ENCODE measurements at places on chromosomes 6 and 20. TPM values are rescaled to one million over a fixed set of nuclear protein-coding genes. Genes with fewer than 3 reads are reported as not detected.

Gene TMEM170B
- 0.89 TPM for total RNA-seq

DNA sequence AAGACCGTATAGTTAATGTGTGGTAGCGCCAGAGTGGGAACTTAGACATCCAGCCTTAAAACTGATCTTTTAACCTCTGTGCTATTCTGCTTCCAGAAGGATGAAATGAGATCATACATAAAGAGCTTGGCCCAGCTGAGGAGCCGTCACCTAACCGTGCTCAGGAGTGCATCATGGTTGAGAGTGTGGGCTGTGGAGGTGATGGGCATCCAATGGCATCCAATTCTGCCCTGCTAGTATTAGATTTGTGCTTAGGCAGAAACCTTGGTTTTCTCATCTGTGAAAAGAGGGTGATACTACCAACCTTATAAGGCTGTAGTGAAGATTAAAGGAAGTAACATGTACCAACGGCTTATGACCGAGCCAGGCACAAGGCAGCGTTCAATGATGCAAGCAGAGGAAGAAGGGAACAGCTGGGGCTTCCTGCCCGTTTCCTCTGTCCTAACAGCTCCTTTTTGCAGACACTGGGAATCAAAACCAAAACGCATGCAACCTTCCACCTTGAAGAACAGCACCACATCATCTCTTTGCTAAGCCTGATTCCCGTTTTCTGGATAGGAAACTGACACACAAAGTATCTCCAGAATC is 1.3 kb downstream of the SLC22A16 start:
- DNase-seq, result no peak

GRCh38 chr6:48826152-48826515 is 636.9 kb downstream of the MMUT start:
- no peak for DNase-seq

GRCh38 chr20:10925767-10926166 is 252.0 kb upstream of the JAG1 start:
- DNase-seq, result no peak

- DNase-seq, result no peak
Observed at GRCh38 chr6:67811239-67812037, 823.6 kb upstream of the ADGRB3 start.

Gene C20orf173
- total RNA-seq, result not detected

DNA sequence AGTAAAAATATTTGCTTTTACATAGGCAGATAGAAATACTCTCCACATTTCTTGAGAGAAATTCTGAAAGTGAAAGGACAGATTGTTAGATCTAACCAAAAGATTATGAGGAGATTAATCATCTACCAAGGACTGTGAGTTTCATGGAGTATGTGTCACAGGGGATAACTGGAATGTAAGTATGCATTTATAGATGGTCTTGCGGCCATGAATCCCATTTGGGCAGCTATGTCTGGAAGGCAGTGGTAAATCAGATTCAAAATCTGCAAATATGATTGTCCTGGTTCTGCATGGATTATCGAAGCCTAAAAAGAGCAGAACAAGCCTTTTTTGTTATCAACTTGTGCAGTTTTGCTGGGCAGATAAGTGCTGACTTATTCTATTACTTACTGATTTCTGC is 293.8 kb downstream of the RFPL4B start:
- no peak for DNase-seq

GRCh38 chr6:108562503-108562993 is 1.8 kb downstream of the FOXO3 start:
- DNase-seq, result no peak

- DNase-seq, result no peak
Observed at GRCh38 chr6:106704327-106704726, 74.9 kb downstream of the QRSL1 start.

Gene PPP1R14C
- not detected for total RNA-seq

GRCh38 chr6:89197141-89197540 is 20.0 kb downstream of the GABRR1 start:
- no peak for DNase-seq

DNA sequence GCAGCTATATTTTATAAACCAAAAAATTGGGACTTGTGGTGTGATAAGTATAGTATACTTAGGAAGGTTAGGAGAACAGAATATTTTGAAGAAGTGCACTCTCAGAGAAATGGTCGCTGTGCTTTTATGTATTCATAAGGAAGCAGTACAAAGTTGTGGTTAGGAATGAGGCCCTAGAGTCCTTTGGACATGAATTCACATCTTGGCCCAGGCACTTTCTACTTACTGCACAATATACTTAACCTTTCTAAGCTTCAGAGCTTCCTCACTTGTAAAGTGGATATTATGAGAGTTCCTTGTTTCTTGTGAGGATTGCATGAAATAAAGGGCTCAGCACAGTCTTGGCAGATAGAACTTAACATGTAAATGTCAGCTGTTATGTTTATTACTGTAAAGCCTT is 21.0 kb upstream of the SERINC3 start:
- DNase-seq, result no peak

GRCh38 chr20:49784291-49784690 is 28.3 kb upstream of the SLC9A8 start:
- DNase-seq, result no peak

Measured in activated CD8-positive, alpha-beta T cell treated with anti-CD3 and anti-CD28 coated beads, Interleukin-2, amount 10 ng/mL, durations not matched to agents 7 days and 5 days (primary cell).